ENCODE measurements at places on chromosomes 2 and 18.
A peak's percentile ranks its signal among the peaks of the same experiment; 100 is the strongest.

DNA sequence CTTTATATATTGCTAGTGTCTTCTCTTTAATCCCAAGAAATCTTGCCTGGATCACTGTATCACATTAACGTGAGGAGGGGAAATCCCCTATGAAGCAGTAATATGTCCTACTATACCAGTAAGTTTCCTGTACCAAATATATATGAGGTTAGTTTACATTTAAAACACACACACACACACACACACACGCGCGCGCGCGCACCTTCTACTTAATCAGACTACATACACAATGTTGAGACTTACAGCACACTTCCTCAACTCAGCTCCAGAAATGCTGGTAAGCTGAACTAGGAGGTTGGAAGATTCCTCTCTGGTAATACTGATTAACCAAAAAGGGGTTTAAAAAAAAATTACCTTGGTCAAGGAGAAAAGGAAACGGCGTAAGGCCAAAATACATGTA lies 49.3 kb downstream of the USP34 start:
- no peak for DNase-seq

DNA sequence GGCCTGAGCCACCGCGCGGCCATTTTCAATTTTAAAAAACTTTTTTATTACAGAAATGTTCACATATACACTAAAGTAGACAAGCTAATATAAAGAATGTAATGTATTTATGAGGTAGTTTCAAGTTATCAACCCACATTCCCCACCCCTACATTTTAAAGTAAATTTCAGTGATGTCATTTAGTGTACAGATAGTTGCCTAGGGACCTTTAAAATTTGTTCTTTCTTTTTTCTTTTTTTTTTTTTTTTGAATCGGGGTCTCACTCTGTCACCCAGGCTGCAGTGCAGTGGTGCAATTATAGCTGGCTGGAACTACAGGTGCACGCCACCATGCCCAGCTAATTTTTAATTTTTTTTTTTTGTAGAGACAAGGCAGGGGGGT lies 2.6 kb upstream of the LIMS1 start:
- DNase-seq: no peak

DNA sequence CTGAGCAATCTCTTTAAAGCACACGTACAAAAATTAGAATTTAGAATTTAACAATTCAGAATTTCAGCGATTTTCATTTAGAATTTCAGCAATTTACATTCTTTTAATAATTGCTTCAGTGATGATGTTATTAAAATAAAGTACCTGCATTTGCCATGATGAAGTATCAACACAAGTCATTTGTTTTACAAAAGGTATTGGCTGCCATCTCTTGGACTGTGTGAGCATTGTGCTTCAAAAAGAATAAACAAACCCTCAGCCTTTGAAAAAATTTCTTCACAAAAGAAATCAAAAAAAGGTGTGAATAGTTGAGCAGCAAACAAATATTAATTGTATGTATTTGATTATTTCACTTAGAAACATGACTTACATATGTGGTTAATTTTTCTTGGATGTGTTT lies 27.1 kb upstream of the ZC3H15 start:
- no peak for DNase-seq

GRCh38 chr2:210086930-210087329 lies 84.3 kb downstream of the KANSL1L start:
- DNase-seq: no peak

- DNase-seq: no peak
Observed at GRCh38 chr2:176555781-176556180, 286.5 kb downstream of the MTX2 start.

DNA sequence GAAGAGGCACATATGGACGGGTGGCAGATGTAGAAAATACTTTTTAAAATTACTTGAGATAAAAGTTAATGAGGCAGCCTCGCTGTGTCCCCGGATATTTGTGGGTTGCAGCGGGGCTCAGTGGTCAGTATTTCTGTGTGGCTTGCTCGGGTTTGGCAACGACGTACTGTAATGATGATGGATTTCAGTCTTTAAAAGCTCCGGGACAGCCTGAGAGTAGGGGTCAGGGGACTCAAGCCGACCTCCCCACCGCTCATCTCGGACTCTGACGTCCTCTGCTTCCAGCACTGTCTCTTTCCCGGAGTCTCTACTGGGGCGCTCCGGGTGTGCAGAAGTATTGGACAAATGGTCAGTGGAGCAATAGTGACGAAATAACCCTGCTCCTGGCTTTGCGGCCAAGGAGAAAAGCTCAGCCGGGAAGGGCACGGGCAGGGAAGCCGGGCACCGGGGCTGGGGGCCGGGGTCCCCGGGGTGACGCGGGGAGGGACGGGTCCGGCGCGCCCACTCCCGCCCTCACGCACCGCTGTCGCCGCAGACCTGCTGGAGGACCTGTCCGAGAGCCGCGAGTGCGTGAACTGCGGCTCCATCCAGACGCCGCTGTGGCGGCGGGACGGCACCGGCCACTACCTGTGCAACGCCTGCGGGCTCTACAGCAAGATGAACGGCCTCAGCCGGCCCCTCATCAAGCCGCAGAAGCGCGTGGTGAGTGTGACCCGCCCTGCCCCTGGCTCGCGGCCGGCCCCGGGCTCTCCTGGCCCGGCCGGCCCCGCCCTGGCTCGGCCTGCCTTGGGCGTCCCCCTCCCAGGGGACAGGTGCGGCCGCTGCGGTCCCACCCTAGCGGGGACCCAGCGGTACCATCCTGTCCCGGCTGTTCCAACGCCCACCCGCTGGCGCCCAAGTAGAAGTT lies 7.3 kb downstream of the GATA6 start:
- no peak for DNase-seq

GRCh38 chr2:135916207-135916606 lies 40.0 kb upstream of the MCM6 start:
- peak; percentile 14 for DNase-seq

All from HTR-8/SVneo (cell line).